Activated naive CD8-positive, alpha-beta T cell treated with anti-CD3 and anti-CD28 coated beads, Interleukin-2, amount 10 ng/mL, durations not matched to agents 7 days and 5 days (primary cell): ENCODE measurements at places on chromosomes 4 and X. TPM values are rescaled to one million over a fixed set of nuclear protein-coding genes. Genes with fewer than 3 reads are reported as not detected.

DNA sequence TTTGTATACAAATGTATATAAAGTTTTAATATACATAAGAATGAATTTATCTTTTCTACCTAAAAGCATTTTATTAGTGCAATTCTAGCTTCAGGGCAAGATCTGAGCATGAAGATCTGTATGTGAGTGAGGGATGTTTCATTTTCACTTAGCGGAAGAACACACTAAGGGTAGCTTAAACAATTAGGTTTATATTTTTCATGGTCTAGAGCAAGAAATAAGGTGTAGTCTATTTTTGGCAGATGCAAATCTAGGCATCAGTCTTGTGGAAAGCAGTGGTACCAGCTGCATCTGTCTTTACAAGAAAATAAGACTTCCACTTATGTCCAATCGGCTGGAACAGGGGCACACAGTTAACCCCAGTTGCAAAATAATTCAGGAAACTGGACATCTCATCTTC lies 433.3 kb downstream of the ADAM29 start:
- H3K4me3 ChIP-seq: no peak overlapping the region
- no peaks in the 10 kb centered on the region for H3K36me3 ChIP-seq
- DNase-seq: no peak
- H3K27ac ChIP-seq: no peak overlapping the region
- H3K4me1 ChIP-seq: no peaks in the 10 kb centered on the region

DNA sequence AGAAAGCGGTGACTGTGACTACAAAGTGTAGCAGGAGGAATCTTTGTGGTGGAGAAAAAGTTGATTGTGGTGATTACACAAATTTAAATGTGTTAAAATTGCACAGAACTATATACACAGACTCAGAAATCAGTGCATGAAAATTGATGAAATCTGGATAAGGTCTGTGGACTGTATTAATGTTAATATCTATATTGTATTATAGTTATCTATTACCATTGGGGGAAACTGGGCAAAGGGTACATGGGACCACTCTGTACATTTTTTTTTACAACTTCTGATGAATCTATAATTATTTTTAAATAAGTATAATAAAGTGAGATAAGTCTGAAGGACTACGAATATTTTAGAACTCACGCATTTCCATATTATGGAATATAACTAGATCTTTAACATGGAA lies 1.8 kb upstream of the JADE3 start:
- H3K4me3 ChIP-seq: no peak overlapping the region
- H3K4me1 ChIP-seq: peaks cover 6% of the 10 kb centered on the region
- no peak overlapping the region for H3K27ac ChIP-seq
- no peak for DNase-seq

NPY1R gene
- total RNA-seq: not detected

CRMP1 gene
- not detected for total RNA-seq

DNA sequence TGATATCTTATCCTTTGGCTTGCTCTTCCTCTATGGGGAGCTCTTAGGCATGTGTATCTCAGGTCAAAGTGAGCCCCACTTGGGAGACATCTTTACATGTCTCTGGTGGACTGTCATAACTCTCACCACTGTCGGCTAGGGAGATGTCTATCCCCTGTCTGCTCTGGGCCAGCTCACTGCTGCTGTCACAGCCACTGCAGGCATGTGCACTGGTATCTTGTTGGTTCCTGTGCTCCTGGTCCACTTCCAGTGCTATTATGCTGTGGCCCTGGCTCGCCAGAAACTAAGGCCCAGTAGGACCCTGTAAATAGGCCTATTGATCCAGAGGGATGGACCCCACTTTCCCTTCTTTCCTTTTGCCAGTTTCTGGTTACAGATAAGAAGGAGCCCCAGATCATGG lies 56.6 kb upstream of the LAS1L start:
- DNase-seq: no peak
- no peaks in the 10 kb centered on the region for H3K27me3 ChIP-seq
- H3K4me3 ChIP-seq: no peak overlapping the region
- peaks cover 21% of the 10 kb centered on the region for H3K4me1 ChIP-seq

GNRHR gene
- not detected for total RNA-seq

ASB12 gene
- total RNA-seq: 0.22 TPM

DNA sequence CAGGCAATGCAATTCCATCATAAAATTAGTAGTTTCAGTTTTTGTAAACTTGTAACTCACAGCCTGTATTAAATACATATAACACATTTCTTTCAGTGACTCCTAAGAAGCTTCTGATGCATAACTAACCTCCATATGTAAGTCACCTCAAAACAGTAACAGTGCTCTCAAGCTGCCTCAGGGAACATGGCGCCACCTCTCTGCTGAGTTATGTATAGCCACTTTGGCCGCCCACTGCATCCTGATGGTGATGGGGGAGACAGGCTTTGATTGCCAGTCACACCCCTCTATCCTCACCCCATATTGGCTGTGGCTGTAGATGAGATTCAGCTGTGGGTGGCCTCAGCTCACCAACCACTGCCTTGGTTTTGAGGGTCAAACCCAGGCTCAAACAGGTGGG lies 54.3 kb downstream of the LRBA start:
- no peaks in the 10 kb centered on the region for H3K4me1 ChIP-seq
- DNase-seq: no peak
- no peaks in the 10 kb centered on the region for H3K27me3 ChIP-seq
- H3K27ac ChIP-seq: no peak overlapping the region
- H3K36me3 ChIP-seq: peaks cover 39% of the 10 kb centered on the region
- H3K4me3 ChIP-seq: no peak overlapping the region

- no peaks in the 10 kb centered on the region for H3K4me1 ChIP-seq
- no peak overlapping the region for H3K27ac ChIP-seq
- no peaks in the 10 kb centered on the region for H3K36me3 ChIP-seq
- H3K27me3 ChIP-seq: peaks cover 6% of the 10 kb centered on the region
- no peak overlapping the region for H3K4me3 ChIP-seq
Measured at GRCh38 chrX:40402831-40403533, 177.8 kb upstream of the ATP6AP2 start.

ZCCHC12 gene
- not detected for total RNA-seq

- no peak for DNase-seq
- H3K27me3 ChIP-seq: peaks cover 9% of the 10 kb centered on the region
- no peaks in the 10 kb centered on the region for H3K4me1 ChIP-seq
- no peak overlapping the region for H3K4me3 ChIP-seq
- no peaks in the 10 kb centered on the region for H3K36me3 ChIP-seq
- H3K27ac ChIP-seq: no peak overlapping the region
Measured at GRCh38 chr4:129218360-129218759, 122.4 kb downstream of the C4orf33 start.

- H3K27me3 ChIP-seq: no peaks in the 10 kb centered on the region
- no peak for DNase-seq
- H3K4me1 ChIP-seq: no peaks in the 10 kb centered on the region
Measured at GRCh38 chr4:125104616-125105015, 210.1 kb upstream of the FAT4 start.

GRCh38 chr4:25386926-25387325 lies 9.9 kb downstream of the ANAPC4 start:
- peaks cover 1% of the 10 kb centered on the region for H3K4me1 ChIP-seq
- H3K27ac ChIP-seq: no peak overlapping the region
- peaks cover 25% of the 10 kb centered on the region for H3K36me3 ChIP-seq
- H3K4me3 ChIP-seq: no peak overlapping the region

DNA sequence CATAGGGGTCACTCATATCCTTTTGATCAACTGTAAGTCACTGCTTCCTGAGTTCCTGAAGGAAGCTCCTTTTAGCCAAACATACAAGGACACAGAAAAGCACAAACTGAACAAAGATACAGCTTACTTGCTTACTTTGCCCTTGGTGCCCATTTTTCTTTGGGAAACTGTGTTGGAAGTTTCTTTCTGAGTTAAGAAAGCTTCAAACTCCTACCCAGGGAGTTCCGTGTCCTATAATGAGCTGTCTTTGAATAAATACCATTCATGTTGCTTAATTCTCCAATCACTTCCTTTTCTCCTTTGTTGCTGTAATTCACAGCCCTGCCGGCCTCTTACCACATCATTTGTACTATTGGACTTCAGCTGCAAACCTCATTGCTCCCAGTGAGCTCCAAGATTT lies at the start of gene ADH4:
ADH4 (minus strand) TSS at position 228 of the 400 bp plus-strand sequence; CDS start at position 153, 75 bp downstream.
- no peaks in the 10 kb centered on the region for H3K27me3 ChIP-seq
- DNase-seq: no peak
- H3K27ac ChIP-seq: no peak within 1 kb of the TSS
- H3K4me1 ChIP-seq: no peaks in the 10 kb centered on the region
- H3K36me3 ChIP-seq: no peaks in the 10 kb centered on the region

CLNK gene
- total RNA-seq: not detected

- H3K4me3 ChIP-seq: no peak overlapping the region
- H3K4me1 ChIP-seq: no peaks in the 10 kb centered on the region
- no peaks in the 10 kb centered on the region for H3K27me3 ChIP-seq
- no peak overlapping the region for H3K27ac ChIP-seq
- DNase-seq: no peak
- H3K36me3 ChIP-seq: no peaks in the 10 kb centered on the region
Measured at GRCh38 chr4:167031534-167032156, 202.6 kb downstream of the SPOCK3 start.

DNA sequence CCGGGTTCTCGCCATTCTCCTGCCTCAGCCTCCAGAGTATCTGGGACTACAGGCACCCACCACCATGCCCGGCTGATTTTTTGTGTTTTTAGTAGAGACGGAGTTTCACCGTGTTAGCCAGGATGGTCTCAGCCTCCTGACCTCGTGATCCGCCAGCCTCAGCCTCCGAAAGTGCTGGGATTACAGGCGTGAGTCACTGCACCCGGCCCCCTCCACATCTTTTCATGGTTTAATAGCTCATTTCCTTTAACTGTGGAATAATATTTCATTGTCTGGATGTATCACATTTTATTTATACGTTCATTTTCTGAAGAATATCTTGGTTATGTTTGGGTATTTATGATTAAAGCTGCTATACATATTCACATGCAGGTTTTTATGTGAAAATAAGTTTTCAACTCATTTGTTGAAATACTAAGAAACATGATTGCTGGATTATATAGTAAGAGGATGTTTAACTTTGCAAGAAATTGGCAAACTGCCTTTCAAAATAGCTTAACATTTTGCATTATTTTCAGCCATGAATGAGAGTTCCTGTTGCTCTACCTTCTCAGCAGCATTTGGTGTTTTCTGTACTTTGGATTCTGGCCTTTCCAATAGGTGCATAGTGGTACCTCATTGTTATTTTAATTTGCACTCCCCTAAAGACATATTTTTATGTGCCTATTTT lies 591.9 kb downstream of the TECRL start:
- H3K27me3 ChIP-seq: no peaks in the 10 kb centered on the region
- no peak overlapping the region for H3K27ac ChIP-seq
- no peaks in the 10 kb centered on the region for H3K36me3 ChIP-seq
- no peak for DNase-seq

TCEAL7 gene
- total RNA-seq: not detected

- H3K4me3 ChIP-seq: no peak overlapping the region
- no peak overlapping the region for H3K27ac ChIP-seq
- no peak for DNase-seq
- H3K4me1 ChIP-seq: no peaks in the 10 kb centered on the region
- H3K36me3 ChIP-seq: peaks cover 51% of the 10 kb centered on the region
Measured at GRCh38 chr4:106116025-106116424, 200.0 kb downstream of the TBCK start.

PRDM8 gene
- total RNA-seq: 9.5 TPM

GRCh38 chr4:124018383-124019317 lies 622.1 kb downstream of the SPRY1 start:
- no peak for DNase-seq
- no peaks in the 10 kb centered on the region for H3K36me3 ChIP-seq
- H3K4me3 ChIP-seq: peak overlapping the region; percentile 47
- peak overlapping the region; percentile 71 for H3K27ac ChIP-seq
- H3K4me1 ChIP-seq: peaks cover 8% of the 10 kb centered on the region

DNA sequence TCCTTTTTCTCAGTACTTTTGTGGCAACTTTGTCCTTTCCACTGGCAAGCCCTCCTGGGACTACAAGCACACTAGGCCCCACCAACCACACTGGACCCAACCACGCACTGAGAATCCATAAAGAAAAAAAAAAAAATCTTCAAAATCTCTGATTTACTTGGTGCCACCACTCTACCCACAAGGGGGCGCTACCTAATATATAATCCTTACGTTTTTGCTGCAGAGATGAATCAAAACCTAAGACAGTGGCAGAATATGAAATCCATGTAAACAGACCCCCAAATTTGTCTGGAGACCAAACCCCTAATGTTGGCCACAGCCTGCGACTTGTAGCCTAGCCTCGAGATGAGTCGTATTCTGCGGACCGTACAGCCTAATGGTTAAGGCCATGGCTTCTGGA lies 63.5 kb upstream of the ARHGAP36 start:
- H3K27me3 ChIP-seq: no peaks in the 10 kb centered on the region
- no peak for DNase-seq
- H3K36me3 ChIP-seq: no peaks in the 10 kb centered on the region
- H3K4me3 ChIP-seq: no peak overlapping the region

- DNase-seq: no peak
- H3K27ac ChIP-seq: no peak overlapping the region
- no peaks in the 10 kb centered on the region for H3K36me3 ChIP-seq
- no peaks in the 10 kb centered on the region for H3K27me3 ChIP-seq
Measured at GRCh38 chr4:42995343-42995944, 102.9 kb downstream of the GRXCR1 start.

GRCh38 chr4:32560306-32560705 lies 1840.1 kb downstream of the PCDH7 start:
- no peaks in the 10 kb centered on the region for H3K27me3 ChIP-seq
- no peaks in the 10 kb centered on the region for H3K4me1 ChIP-seq
- no peaks in the 10 kb centered on the region for H3K36me3 ChIP-seq
- H3K27ac ChIP-seq: no peak overlapping the region

- H3K27me3 ChIP-seq: no peaks in the 10 kb centered on the region
- H3K4me1 ChIP-seq: peaks cover 7% of the 10 kb centered on the region
- DNase-seq: no peak
- H3K36me3 ChIP-seq: peaks cover 8% of the 10 kb centered on the region
- no peak overlapping the region for H3K4me3 ChIP-seq
- H3K27ac ChIP-seq: no peak overlapping the region
Measured at GRCh38 chr4:47566566-47566965, 81.5 kb downstream of the ATP10D start.

- DNase-seq: no peak
- no peaks in the 10 kb centered on the region for H3K36me3 ChIP-seq
- H3K27me3 ChIP-seq: peaks cover 13% of the 10 kb centered on the region
Measured at GRCh38 chr4:113410686-113411085, 350.9 kb downstream of the CAMK2D start.

GRCh38 chrX:120753413-120754251 lies 122.0 kb downstream of the CT47B1 start:
- H3K4me1 ChIP-seq: peaks cover 28% of the 10 kb centered on the region
- no peaks in the 10 kb centered on the region for H3K36me3 ChIP-seq
- no peaks in the 10 kb centered on the region for H3K27me3 ChIP-seq
- peak overlapping the region; percentile 39 for H3K4me3 ChIP-seq
- DNase-seq: no peak

LONRF3 gene
- total RNA-seq: 1.6 TPM

DNA sequence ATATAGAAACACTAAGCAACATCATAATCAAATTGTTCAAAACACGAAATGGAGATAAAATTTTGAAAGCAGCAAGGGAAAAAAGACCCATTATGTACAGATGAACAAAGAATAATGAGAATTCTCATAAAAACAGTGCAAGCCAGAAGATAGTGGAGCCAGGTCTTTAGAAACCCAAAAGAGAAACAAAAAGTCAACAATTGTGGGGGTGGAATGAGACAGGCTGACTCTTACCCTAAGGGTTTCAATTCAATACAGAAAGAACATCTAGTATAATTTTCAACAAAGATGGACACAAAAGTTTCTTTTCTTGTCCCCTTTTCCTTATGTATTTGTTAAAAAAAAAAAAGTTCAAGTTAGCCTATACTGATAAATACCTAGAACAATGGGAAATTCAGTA lies 34.0 kb upstream of the MAGEB2 start:
- DNase-seq: no peak
- H3K4me3 ChIP-seq: no peak overlapping the region
- H3K27ac ChIP-seq: no peak overlapping the region
- no peaks in the 10 kb centered on the region for H3K36me3 ChIP-seq

- DNase-seq: no peak
- H3K4me1 ChIP-seq: no peaks in the 10 kb centered on the region
- H3K27ac ChIP-seq: no peak overlapping the region
- no peaks in the 10 kb centered on the region for H3K27me3 ChIP-seq
- H3K4me3 ChIP-seq: no peak overlapping the region
- H3K36me3 ChIP-seq: no peaks in the 10 kb centered on the region
Measured at GRCh38 chr4:120771907-120772306, 150.6 kb downstream of the PRDM5 start.
